ENCODE measurements at places on chromosomes 2 and 18.

DNA sequence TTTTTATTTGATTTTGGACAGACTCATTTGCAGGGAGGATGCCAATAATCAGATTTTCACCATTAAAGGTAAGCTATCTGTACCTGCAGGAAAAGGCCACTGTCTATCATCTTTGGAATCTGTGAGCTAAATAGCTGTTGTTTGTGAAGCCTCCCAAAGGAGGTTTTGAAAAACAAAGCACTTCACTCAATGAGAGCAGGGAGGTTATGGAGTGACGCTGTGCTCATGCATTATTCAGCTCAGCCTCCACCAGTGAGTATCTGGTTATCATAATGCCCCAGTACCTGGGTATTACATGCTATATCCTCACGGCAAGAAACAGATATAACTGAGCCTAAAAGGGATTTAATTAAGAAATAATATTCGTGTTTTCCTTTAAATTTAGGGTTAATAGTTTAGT is 189.6 kb upstream of the PIK3C3 start:
- no peak for DNase-seq

- DNase-seq, result no peak
Observed at GRCh38 chr18:36745219-36745975, 83.4 kb downstream of the TPGS2 start.

- peak; percentile 21 for DNase-seq
Observed at GRCh38 chr18:23487738-23488570, 15.4 kb upstream of the RMC1 start.

DNA sequence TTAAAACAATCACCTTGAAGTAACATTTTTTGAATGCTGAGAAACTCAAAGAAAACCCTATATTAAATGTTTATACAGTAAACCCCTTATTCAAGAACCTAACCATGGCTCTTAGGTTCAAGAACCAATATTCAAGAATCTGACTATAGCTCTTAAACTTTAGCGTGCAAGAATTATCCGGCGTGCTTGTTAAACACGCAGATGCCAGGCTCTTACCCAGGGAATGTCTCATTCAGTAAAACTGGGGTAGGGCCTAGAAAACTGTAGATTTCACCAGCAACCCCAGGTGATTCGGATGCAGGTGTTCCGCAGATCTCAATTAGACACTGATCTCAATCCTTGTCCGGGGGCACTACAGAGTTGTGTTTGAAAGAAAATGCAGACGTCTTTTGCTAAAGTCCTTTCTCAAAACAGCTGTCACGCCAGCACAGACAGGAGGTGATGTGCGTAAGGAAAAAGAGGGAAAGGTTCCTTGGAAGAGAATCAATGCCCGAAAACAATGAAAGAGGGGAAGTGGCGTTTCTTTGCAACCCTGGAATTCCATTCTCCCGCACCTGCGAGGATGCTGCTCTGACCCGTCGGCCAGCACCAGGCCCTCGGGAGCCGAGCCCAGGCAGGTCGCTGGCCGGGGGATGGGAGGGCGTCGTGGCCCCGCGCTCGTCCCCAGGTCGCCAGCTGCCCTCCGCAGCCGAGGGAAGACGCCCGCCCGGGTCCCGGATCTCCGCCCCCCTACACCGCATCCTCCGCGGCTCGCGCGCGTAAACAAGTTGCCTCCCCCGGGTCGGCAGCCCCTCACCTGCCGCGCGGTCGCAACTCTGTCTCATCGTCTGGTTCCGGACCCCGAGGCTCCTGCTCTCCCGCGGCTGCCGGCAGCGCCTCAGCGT is 851 bp downstream of the EIF2AK3 start:
- DNase-seq, result no peak

- no peak for DNase-seq
Observed at GRCh38 chr2:99259465-99259864, 4.0 kb upstream of the LYG2 start.

GRCh38 chr2:216636551-216637450 is 3.6 kb downstream of the IGFBP2 start:
- DNase-seq, result peak; percentile 75

DNA sequence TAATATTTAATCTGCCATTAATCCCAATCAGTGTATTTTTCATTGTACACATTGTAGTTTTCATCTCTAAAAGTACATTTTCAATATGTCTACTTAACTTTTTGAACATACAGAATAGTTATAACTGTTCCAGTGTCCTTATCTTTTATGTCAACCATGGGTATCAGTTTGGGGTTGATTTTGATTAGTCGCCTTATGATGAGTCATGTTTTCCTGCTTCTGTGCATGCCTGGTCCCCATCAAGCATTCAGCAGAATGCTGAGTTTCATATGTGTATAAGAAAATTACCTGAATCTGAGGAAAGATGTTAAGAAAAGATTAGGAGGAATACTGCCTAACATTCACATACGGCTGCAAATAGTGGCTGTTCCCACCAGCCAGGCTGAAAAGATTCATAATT is 17.7 kb downstream of the SPDYA start:
- peak; percentile 42 for DNase-seq

DNA sequence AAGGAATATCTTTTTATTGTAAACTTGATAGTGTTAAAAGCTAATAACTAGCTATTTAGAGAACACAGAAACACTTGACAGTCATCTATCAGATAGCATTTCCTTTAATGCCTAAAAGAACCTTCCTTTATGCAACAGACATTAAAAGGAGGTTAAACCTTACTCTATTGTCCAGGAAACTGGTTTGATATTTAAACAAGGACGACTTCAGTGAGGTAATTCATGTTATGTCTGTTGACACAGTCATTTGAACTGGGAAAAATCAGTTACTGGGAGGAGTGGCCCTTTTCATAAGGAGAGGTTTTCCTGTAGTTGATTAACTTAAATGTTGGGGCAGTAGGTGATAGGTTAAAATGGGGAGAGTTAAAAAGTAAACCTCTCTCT is 6.7 kb downstream of the TGIF1 start:
- DNase-seq, result no peak

- no peak for DNase-seq
Observed at GRCh38 chr2:31259075-31259474, 25.1 kb downstream of the EHD3 start.

DNA sequence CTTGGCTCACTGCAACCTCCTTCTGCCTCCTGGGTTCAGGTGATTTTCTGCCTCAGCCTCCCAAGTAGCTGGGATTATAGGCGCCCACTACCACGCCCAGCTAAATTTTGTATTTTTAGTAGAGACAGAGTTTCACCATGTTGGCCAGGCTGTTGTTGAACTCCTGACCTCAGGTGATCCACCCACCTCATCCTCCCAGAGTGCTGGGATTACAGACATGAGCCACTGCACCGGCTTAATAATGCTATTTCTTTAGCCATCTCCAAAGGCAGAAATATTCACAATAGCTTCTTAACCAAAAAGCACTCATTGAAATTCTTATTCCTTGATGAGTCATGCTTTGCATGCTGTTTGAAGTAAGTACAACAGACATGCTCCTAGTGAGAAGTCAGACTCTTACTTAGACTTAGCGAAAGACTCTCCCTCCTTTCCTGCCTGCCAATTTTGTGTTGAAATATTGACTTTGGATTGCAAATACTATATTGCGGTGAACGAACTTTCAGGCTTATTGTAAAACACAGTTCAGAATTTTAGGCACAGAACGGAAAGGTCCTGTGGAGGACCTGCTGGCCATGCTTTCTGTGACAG is 4.4 kb downstream of the ACTR3 start:
- DNase-seq, result peak; percentile 94

GRCh38 chr2:197310271-197310985 is at the start of gene ANKRD44:
Gene ANKRD44 (minus strand): TSS chr2:197310780. CDS start chr2:197310604, 176 bp downstream.
- peak; percentile 73 for DNase-seq

GRCh38 chr2:224843141-224843540 is 127.0 kb upstream of the CCDC195 start:
- DNase-seq, result peak; percentile 70

DNA sequence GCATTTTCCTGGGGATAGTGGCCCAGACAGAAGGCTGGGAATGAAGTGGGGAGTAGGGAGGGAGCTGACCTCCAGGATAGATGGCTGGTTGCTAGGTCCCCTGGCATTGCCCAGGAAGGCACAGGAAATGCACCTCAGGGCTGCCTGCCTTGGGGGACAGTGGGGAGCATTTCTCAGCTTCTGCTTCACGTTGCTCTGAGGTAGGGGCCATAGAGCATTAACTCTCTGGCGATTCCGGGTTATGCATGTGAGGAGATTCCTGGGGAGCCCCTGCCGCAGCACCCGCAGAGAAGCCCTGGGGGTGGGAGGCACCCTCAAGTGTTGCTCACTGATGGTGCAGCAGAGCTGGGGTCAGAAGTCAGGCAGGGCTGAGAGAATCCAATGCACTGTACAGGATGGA is 256.5 kb downstream of the CYP26B1 start:
- DNase-seq, result no peak

- peak; percentile 18 for DNase-seq
Observed at GRCh38 chr2:97673182-97673914, 3.8 kb downstream of the C2orf92 start.

DNA sequence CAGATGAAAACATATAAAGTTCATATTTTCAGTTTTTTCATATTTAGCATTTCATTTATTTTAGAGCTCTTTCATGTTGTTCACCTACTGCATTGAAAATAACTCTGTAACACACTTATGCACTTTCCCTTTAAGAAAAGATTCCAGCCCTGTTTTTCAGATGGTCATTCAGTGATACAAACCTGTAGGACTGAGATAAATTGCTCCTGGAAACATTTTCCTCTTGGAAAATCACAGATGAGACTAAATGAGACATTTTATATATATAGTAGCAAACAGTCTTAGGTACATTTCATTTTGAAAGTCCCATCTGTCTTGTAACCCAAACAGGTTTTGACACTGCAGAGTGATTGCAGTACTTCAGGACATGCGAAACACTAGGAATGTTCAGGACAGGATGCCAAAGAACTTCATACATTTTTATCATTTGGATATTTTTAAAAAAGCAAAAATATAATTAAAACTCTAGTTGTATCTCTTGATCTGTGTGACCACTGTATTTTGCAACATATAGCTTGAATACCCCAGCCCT is 412.4 kb downstream of the MTX2 start:
- DNase-seq, result no peak

DNA sequence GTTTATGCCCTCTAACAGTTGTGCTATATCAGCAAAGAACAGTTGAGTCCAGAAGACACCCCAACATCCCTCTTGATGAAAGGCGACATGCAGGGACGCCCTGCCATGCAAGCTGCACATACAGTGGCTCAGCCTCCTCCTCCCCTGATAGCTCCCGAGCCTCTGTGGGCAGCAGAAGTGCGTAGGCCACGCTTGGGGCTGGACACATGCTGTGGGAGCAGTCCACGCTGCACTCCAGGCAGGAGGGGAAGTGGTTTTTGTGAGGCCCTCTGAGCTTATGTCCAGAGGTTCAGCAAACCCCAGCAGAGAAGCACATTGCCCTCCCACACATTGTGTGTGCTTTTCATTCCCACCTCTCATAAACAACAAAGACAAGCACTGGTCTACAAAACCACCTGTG is 162.1 kb downstream of the SEPTIN10 start:
- DNase-seq, result no peak

DNA sequence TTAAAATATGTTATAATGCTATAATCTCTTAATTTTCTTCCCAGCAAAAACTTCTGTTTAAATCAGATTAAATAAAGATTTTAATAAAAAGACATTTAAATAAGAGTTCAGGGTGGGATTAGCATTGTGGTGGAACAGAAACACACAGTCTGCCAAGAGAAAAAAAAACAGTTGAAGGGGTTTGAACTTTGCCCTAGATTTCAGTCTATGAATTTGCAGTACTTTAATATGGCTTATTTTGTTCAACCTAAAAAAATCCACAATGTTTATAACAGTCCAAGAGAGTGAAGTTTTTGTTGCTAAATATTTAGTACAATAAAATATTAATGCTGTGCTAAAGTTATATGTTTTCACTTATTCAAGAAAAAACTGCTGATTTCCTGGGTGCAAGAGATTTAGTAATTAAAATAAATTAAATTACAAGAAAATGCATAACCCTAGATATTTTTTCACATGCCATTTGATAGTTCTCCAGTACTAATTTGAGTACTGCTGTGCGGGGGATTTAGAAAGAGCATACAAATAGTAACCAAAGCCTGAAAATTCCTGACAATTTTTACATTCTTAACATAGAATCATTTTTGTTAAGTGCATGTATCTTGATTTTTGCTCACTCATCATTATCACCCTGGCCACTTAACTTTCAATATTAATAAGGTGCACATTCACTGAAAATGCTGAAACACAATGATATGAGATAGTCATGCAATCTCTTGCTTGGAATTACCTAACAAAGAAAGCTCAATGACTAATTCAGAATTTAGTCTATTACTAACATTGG is 52.6 kb downstream of the SLC40A1 start:
- no peak for DNase-seq

GRCh38 chr2:69482471-69482870 is 45.2 kb upstream of the NFU1 start:
- no peak for DNase-seq

- DNase-seq, result no peak
Observed at GRCh38 chr18:26227051-26227670, 916 bp downstream of the TAF4B start.

DNA sequence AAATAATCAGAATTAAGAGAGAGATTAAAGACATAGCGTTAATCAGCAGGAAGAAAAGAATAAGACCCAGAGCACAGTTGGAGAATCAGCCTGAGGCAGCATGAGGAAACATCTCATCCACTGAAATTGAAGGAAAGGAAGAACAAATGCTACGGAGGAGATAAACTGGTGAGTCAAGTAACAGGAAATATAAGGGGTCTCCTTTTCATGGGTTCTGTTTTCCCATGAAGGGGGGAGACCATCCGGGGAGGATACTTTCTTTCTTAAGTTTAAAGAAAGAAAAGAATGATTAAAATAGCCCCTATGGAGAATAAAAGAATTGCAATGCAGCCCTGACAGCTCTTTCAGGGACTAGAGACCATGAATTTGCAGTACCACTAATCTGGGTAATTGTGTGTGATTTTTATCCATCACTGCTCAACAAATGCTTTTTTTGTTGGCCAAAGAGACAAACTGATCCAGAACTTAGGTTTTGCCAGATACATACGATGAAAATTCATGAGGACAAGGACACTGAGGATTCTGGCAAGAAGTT is 17.7 kb downstream of the ROCK2 start:
- DNase-seq, result no peak

DNA sequence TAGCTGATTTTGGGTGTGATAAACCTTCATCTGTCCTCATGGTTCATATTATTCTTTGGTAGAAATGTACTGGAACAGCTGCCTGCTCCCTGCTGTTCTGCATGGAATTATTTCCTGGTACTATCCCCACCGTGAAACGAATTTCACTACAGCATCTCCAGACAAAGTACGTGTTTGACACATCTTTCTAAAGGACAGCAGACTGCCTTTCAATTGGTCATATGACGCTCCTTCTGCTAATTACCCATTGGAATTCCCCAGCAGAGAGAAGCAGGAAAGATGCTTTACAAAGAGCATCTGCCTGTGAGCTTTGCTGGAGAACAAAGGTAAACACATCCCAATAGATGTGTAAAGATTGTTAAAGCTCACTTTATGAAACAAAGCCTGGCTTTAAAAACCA is 4.4 kb upstream of the RFX8 start:
- DNase-seq, result no peak

GRCh38 chr2:108607706-108608301 is 73.5 kb downstream of the LIMS1 start:
- no peak for DNase-seq

- no peak for DNase-seq
Observed at GRCh38 chr2:71552356-71552755, 99.0 kb downstream of the DYSF start.

Data from astrocyte (in vitro differentiated cells and primary cell).